ENCODE measurements at places on chromosomes 2 and 18.

DNA sequence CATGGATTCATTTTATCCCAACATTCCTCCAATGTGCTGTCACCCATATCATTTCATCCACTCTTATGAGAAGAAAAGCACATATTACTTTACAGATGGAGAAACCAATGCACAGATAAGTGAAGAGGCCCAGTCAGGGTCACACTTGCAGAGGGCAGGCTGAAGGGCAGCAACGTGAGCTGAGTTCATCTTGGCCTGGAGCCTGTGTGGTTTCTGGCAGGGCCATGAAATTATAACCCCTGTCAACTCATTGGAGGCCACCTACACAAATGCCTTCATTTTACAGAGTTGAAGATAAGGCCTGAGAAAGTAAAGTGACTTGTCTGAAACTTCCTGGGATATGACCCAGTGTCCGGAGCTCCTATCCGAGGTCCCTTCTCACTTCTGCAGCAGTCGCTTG, 88.4 kb upstream of the NRP2 start:
- no peak for DNase-seq

- no peak for DNase-seq
Measured at GRCh38 chr2:2333076-2333475, 2.0 kb upstream of the MYT1L start.

DNA sequence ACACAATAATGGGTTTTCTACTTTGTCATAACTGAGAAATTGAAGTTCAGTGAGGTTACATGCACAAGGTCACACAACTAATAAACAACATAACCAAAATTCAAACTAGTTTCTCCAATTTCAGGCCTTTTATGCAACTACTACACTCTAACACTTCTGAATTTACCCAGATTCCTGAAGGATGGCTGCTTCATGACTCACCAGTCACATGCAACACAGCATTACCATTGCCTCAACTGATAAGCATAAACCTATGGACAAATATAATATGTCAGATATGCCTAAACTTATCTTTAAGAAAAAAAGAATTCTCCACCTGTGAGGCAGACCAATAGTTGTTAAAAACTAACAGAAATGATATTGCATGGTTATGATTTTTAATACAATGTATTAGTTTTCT, 586.5 kb upstream of the SLC8A1 start:
- DNase-seq, result no peak

GRCh38 chr2:178284613-178285286, 90.4 kb downstream of the OSBPL6 start:
- no peak for DNase-seq

DNA sequence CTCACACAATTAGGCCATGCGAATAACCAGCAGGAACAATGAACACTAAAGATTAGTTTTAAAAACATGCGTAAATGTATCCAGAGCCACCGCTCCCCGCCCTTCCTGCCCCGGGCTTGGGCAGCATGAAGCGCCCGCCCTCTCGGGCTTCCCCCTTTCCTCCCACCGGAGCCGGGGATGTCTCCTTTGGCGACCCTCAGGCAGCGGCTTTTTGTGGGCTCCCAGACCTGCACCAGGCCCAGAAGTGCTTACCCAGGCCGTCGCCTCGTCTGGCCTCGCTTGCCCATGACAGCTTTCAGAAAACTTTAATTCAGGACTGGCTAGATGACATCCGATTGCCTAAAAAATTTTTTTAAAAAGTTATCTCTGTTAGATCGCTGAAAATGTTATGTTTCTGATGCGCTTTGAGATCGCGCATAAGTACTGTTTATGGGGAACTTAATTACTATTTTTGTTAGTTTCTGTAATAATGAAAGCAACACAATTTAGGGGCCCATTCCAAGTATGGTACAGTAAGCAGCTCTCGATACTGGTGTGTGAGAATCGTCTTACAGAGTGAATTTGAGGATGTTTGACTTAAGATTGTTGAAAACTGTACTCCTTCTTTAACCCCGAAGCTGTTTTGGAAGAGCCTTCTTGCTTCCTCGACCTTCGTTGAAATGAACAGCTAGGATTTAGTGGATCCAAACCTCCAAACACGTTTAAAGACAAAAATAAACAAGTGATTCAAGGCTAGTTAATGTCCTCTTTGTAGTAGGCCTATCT, 1.1 kb downstream of the MAP3K20 start:
- DNase-seq, result no peak

DNA sequence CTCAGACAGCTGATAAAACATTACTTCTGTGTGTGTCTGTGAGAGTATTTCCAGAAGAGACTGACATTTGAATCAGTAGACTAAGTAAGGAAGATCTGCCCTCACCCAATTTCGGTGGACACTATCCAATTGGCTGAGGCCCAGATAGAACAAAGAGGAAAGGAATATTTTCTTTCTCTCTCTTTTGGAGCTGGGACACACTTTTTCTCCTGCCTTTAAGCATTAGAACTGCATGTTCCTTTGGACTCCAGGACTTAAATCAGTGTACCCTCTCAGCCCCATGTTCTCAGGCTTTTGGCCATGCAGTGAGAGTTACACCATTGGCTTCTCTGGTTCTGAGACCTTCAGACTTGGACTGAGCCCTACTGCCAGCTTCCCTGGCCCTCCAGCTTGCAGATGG, 3.3 kb upstream of the SRBD1 start:
- DNase-seq, result no peak

DNA sequence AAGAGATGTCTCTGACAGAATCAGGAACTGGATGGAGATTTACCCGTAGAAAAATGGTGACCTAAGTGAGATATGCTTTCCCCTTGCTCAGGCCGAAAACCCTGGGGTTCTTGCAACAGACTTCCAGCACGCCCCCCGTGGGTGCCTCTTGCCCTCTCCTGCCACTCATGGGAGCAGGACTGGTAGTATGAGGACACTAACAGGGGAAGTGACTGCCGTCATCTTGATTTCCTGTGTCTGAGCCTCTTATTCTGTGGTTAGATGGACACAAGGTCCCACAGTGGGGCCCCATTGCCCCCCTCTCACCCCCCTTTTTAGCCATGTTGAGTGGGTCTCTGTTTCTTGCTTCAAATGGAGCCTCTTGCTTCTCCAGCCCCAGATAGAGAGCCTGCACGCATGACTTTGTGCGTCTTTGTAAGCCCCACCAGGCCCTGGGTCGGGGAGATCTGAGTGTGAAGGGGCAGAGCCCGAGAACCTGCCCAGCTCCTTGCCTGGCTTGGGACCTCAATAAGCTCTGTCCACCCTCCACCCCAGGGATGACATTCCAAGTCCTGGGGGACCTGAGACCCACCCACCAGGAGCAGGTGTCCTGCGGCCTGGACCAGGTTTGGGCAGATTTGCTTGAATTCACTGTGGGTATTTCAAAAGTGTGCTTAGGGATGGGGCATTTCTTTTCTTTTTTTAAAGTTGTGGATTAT, 12.6 kb downstream of the GNLY start:
- DNase-seq, result no peak

GRCh38 chr2:239307221-239307569, 93.6 kb downstream of the HDAC4 start:
- no peak for DNase-seq

DNA sequence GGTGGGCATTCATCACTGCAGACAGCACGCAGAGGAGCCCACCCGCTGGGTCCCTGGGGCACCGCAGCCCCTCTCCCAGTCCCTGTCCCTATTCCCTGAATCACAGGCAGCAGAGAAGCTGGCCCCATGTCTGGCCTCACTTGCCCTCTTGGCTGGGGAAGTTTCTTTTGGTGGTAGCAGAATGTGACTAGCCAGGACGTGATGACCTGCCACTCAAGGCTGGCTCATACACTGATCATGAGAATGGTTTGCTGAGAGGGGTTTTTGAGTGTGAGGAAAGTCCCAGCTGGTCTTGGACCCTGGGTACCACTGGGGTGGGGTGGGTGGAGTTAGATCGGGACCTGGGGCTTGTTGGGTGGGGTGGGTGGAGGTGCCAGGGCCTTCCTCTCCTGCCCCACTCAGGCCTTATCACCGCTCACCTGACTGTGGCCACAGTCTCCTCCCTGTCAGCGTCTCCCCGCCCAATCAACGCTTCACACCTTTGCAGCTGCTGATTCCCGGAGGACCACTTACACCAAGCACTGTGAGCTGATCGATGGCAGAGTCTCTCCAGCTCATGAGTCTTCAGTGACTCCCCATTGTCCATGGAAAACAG, 28.9 kb upstream of the FOSL2 start:
- no peak for DNase-seq

GRCh38 chr2:109253217-109253616, 124.2 kb downstream of the SH3RF3 start:
- no peak for DNase-seq

GRCh38 chr18:6058941-6059340, 163.6 kb upstream of the TMEM200C start:
- no peak for DNase-seq

DNA sequence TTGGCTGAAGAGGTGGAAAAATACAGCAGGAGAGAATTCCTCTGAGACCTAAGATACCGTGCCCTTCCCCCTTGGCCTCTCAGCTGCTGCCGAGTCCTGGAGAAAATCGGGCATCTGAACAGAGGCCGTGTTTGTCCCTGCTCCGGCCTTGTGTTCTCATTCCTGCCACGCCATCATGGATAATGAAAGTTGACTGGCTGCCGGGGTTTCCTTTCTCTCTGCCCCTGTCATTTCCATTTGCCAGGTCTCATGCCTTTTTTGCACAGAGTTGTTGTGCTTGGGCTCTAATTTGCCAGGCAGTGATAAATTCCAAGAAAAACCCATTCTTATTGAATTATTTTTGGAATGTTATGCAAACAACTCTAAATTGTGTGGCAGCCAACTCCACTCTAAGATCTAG, 496.9 kb upstream of the TNP1 start:
- DNase-seq, result no peak

- no peak for DNase-seq
Measured at GRCh38 chr18:65527879-65528633, 222.8 kb upstream of the CDH7 start.

GRCh38 chr2:238970553-238971081, 122.7 kb downstream of the TWIST2 start:
- no peak for DNase-seq

DNA sequence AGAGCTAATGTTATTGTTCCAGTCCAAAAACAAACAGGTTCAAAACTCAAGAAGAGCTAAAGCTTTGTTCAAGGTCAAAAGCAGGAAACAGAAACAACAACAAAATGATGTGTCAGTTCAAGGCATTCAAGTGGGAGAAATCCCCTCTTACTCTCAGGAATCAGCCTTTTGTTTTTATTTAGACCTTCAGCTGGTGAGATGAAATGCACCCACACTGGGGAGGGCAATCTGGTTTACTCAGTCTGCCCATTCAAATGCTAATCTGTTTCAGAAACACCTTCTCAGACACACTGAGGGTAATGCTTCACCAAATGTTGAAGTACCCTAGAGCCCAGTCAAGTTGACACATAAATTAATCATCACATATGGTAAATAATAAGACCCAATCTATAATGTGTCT, 150.6 kb downstream of the TMX3 start:
- DNase-seq, result no peak

- DNase-seq, result no peak
Measured at GRCh38 chr2:74881176-74881575, 47.2 kb downstream of the HK2 start.

GRCh38 chr2:12675352-12675795, 41.4 kb upstream of the TRIB2 start:
- DNase-seq, result no peak

GRCh38 chr18:63763831-63764600, 11.2 kb upstream of the SERPINB7 start:
- no peak for DNase-seq

- no peak for DNase-seq
Measured at GRCh38 chr2:99183025-99183424, 2.0 kb downstream of the MRPL30 start.

DNA sequence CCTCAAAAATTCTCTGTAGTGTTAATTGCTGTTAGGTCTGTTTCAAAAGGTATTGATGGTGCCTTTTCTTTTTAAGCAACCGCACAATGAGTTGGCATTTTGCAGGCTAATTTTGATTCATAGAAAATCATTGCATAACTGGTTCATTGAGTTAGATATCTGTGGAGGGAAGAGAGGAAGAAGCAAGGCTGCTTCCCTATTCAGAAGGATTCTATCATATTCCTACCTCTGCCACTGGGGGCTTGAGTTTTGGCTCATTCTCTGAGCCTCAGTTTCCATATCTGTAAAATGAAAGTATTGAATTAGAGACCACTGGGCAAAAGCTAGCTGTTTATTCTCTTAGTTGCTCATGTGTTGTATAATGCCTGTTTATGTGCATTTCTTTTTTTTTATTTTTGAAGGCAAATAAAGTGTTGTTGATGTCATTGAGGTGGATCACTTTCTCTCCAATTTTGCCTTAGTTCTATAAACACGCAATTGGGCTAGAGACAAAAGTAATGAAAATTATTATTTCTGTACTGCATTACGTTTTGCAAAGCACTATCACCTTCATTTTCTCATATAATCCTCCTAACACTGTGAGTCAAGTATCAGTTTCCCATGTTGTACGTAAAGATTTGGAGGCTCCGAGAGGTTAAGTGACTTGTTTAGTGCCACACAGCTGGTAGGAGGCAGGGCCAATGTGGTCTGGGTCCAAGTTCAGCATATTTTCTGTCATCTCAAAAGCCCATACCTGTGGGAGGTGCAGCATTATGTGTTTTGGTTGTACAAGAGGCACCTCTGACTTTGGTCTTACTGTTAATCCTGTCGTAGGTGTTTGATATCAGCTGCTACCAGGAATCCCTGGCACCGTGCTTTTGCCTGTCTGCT, 5.9 kb downstream of the TRIB2 start:
- no peak for DNase-seq

- no peak for DNase-seq
Measured at GRCh38 chr18:48702346-48703027, 163.7 kb downstream of the CTIF start.

GRCh38 chr2:105739426-105739825, 5.3 kb upstream of the NCK2 start:
- DNase-seq, result no peak

- DNase-seq, result no peak
Measured at GRCh38 chr2:111642586-111643327, 241.2 kb downstream of the ANAPC1 start.

DNA sequence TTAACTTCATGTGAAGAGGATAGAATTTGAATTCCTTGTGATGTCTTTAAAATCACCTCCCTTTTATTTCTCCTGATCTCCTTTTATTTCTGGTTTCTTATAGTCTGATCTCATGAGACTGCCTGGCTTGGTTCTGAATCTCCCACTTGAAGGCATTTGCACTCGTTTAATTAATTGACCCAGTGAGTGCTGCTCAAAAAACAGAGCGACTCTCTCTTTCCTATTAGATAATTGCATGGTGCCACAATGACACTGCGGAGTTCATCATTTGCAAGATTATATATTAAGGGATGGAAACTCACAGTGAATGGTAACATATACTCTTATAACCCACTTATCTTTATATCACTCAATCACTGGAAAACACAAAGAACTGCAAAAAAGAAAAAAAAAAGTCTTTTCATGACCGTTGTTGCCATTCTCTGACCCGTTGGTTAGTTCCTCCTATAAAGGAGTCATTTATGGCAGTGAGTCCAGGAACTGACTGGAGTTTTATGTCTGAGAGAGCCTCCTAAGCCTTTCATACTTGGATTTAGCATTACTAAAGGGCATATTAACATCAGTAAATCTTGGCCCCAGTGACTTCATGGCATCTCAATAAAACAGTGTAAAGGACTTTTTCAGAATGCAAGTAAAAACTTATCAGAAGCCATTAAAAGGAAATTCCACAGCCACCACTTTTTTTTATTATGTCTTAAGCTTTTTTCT, 103.3 kb upstream of the EPHA4 start:
- no peak for DNase-seq
